Transverse colon (tissue), 4 donors: ENCODE measurements at places on chromosomes 1 and 21. TPM values are rescaled to one million over a fixed set of nuclear protein-coding genes. Genes with fewer than 3 reads are reported as not detected.

GRCh38 chr21:25561668-25562641, 45.3 kb downstream of the MRPL39 start:
- H3K4me1 ChIP-seq, result peaks cover 20% of the 10 kb centered on the region
- H3K27me3 ChIP-seq, result no peaks in the 10 kb centered on the region
- peak overlapping the region; percentile 57 for H3K4me3 ChIP-seq
- no peaks in the 10 kb centered on the region for H3K36me3 ChIP-seq
- DNase-seq, result peak; percentile 68
- peak overlapping the region; percentile 64 for H3K27ac ChIP-seq

DNA sequence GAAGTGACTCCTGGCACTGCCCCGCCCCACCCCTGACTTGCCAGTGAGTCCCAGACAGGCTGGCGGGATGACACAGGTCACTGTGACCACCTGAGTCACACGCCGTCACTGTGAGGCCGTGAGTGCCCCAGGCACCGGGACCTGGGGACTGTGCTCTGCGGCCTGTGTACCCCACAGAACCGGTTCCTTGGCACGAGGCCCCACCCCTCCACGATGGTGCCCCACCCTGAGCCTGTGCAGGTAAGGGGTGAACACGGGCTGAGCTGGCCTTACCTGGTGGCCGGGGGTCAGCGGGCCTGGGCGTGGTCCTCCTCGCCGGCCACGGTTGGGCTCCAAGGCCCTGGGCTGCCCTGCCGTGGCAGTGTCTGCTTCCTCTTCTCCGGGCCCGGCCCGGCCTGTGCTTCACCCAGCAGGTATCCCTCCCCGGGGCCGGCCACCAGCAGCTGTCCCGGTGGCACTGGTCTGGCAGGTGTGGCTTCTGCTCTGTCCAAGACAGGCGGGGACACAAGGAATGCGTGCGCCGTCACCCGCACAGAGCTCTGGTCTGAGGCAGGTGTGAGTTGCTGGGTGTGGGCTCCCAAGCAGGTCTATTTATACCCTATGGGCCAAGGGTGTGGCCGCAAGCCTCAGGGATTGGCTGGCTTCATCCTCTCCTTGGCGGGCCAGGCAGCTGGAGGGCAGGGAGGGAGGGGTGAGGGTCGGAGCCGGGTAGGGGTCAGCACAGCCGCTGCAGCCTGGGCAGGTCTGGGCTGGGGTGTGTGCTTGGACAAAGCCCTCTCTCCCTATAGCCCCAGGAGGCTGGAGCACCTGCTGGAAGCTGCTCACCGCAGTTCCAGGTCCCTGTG, at the start of gene RNF223:
Gene RNF223 (minus strand): TSS at position 564 of the 845 bp plus-strand sequence. CDS start 1,740 bp downstream, outside the sequence.
- H3K4me3 ChIP-seq, result peak within 1 kb of the TSS; percentile 19
- H3K27ac ChIP-seq, result peak within 1 kb of the TSS; percentile 80
- peaks cover 19% of the 10 kb centered on the region for H3K4me1 ChIP-seq

- peaks cover 17% of the 10 kb centered on the region for H3K4me1 ChIP-seq
- no peak overlapping the region for H3K4me3 ChIP-seq
- H3K36me3 ChIP-seq, result no peaks in the 10 kb centered on the region
- no peaks in the 10 kb centered on the region for H3K27me3 ChIP-seq
- H3K27ac ChIP-seq, result peak overlapping the region; percentile 49
Observed at GRCh38 chr1:66278260-66279021, 255.5 kb upstream of the SGIP1 start.

DNA sequence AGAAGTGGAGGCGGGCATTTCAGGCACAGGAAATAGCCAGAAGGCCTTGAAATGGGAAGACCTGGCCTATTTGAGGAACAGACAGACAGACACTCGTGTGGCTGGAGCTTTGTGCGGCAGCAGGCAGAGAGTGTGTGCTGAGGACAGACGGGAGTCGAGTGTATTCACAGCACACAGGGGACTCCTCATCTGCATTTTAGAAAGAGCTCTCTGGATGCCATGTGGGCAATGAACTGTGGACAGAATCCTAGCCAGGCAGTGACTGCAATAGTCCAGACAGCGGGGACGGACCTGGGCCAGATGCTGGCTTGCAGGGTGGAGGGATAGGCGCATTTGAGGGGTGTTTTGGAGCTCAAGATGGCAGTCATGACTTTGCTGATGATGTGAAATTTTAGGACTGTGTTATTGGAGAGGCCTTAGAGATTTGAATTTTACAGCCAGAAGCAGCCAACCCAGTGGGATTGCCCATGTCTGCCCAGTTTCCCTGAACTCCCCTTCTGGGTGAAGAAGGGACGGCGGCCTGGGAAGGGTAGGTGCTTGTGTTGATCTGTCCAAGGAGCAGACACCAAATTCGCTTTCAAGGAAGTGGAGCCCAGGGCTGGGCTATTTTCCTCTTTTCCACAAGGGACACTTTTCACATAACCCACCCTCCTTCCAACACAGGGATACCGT, 43.7 kb downstream of the CHAF1B start:
- no peaks in the 10 kb centered on the region for H3K36me3 ChIP-seq
- no peaks in the 10 kb centered on the region for H3K27me3 ChIP-seq
- no peak for DNase-seq
- no peak overlapping the region for H3K4me3 ChIP-seq
- H3K27ac ChIP-seq, result no peak overlapping the region

DNA sequence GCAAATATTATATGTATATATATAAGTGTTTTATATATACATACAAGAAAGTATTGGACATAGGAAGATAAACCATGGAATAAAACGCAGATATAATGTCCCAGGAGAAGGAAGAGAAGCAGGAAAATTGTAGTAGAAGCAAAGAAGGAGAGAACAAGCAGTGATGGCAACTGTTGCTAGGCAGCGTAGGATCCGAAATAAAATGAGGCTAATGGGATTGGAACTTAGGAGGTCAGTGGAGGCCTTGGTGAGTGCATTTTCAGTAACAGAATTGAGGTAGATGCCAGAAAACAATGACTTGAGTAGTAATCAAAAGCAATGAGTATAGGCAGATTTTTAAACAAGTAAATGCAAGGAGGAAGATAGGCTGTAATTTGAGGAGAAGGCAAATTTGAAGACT, 265.8 kb downstream of the LRRC7 start:
- H3K4me3 ChIP-seq, result no peak overlapping the region
- H3K27me3 ChIP-seq, result no peaks in the 10 kb centered on the region
- H3K36me3 ChIP-seq, result no peaks in the 10 kb centered on the region
- H3K4me1 ChIP-seq, result no peaks in the 10 kb centered on the region

DNA sequence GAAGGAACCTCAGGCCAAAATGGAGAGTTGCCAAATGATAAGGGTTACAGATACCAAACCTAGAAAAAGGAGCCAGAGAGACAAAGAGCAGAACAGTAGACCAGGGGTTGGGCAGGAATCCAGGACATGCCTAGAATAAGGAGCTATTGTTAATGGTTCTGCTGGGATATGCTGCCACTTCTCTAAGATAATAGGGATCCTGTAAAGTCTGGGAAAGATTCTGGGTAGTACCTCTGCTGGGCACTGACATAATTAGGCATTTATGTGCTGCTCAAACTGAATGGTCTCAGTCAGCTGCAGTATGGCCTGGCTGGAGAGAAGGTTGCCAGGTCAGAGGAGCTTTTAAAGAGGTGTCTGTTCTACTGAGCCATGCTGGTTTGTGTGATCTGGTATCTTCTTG, 19.9 kb upstream of the NRIP1 start:
- no peak for DNase-seq
- no peaks in the 10 kb centered on the region for H3K4me1 ChIP-seq
- H3K4me3 ChIP-seq, result no peak overlapping the region
- H3K27ac ChIP-seq, result no peak overlapping the region
- H3K27me3 ChIP-seq, result no peaks in the 10 kb centered on the region
- H3K36me3 ChIP-seq, result no peaks in the 10 kb centered on the region

DNA sequence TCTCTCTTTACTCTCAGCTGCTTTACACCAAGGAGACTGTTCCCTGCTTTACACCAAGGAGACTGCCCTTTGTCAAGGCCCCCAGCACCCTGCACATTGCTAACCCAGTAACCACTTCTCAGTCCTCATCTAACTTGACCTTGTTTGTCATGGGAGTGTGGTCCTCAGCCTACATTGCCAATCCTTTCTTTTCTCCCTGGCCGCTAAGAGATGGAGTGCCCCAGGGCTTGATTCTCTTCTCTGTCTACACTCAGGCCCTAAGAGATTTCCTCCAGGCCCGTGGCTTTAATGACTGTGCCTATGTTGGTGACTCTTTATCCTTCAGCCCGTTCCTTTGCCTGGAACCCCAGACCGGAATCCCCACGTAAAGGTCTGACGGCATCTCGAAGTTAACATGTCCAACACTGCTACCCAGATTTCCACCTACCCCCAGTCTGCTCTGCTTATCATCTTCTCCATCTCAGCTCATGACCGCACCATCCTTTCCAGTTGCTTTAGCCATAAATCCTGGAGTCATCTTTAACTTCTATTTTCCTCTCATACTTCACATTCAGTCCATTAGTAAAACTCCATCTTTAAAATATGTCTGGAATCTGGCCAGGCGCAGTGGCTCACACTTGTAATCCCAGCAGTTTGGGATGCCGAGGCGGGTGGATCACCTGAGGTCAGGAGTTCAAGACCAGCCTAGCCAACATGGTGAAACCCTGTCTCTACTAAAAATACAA, 9.5 kb upstream of the SEMA4A start:
- no peak for DNase-seq
- H3K27ac ChIP-seq, result peak overlapping the region; percentile 18
- no peaks in the 10 kb centered on the region for H3K36me3 ChIP-seq
- peaks cover 18% of the 10 kb centered on the region for H3K4me1 ChIP-seq
- no peaks in the 10 kb centered on the region for H3K27me3 ChIP-seq

DNA sequence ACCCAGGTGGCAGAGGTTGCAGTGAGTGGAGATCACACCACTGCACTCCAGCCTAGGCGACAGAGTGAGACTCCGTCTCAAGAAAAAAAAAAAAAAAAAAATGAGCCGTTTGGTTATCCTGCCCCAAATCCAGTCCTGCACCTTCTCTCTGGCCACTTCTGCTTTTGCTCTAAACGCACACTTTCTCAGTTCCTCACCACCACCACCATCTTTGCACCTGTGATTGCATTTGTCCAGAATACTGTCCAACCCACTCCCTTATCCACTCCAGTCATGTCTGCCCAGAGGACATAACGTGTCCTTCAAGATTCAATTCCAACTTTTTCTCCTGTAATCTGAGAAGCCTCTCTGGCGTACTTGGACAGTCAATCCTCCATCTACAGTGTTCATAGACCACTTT, 2.2 kb upstream of the NEK2 start:
- H3K27me3 ChIP-seq, result no peaks in the 10 kb centered on the region
- H3K27ac ChIP-seq, result no peak overlapping the region
- DNase-seq, result no peak
- no peaks in the 10 kb centered on the region for H3K36me3 ChIP-seq

DNA sequence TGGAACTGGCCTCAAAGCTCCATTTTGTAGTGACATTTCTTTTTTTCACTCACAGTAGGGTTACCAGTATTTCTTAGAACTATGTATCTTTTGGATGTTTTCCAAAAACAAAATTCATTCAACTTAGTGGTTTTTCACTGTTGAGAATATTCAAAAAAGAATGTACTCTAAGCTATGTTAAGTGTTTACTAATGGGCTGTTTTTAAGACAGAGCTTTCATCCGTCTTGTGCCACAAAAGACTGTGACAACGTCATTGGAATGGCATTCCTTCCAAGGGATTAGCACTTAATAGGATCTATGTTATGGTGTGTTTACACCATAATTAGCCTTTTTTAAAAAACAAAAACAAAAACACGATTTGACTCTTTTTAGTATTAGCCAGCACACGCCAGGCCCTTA, 66.8 kb downstream of the TTC3 start:
- H3K27ac ChIP-seq, result no peak overlapping the region
- H3K4me1 ChIP-seq, result no peaks in the 10 kb centered on the region
- no peak overlapping the region for H3K4me3 ChIP-seq
- no peak for DNase-seq

- no peaks in the 10 kb centered on the region for H3K4me1 ChIP-seq
- H3K36me3 ChIP-seq, result no peaks in the 10 kb centered on the region
- no peak overlapping the region for H3K4me3 ChIP-seq
- H3K27ac ChIP-seq, result no peak overlapping the region
Observed at GRCh38 chr1:37035796-37036666, 1.7 kb upstream of the GRIK3 start.

DNA sequence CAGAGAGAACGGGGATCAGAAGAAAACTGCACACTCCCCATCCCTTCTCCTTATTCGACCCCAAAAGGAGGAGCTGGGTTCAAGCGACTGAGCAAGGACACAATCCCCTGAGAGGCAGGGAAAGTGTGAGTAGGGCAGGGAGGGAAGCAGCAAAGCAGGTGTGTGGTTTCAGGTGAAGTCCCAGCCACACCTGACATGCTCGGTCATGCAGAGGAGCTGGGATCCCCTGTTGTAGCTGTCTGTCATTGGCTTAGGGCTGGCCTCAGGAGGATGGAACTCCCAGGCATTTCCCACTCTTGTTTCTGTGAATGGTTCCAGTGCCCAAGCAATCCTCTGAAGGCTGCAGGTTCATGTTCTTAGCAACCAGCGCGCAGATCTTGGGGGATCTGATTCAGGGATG, 150.7 kb downstream of the DSCAM start:
- no peak overlapping the region for H3K4me3 ChIP-seq
- no peaks in the 10 kb centered on the region for H3K4me1 ChIP-seq
- no peaks in the 10 kb centered on the region for H3K36me3 ChIP-seq
- H3K27ac ChIP-seq, result no peak overlapping the region

DNA sequence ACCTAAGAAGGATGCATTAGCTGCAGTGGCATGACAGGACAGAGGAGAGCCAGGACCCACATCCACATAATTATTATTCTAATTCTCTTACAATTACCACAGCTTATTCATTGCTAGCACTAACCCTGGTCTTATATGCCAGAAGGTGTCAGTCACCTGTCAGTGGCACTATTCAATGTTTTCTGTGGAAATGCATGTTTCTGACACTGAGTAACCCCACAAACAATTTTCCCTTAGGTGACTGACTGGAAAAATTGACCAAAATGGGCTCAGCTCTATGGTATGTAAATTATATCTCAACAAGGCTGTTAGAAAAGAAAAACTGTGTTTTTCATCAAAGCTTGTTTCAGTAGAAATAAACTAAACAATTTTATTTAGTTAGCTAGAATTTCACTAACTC, 117.9 kb upstream of the KRTAP19-8 start:
- no peak overlapping the region for H3K27ac ChIP-seq
- H3K27me3 ChIP-seq, result no peaks in the 10 kb centered on the region
- H3K4me3 ChIP-seq, result no peak overlapping the region

- H3K27me3 ChIP-seq, result no peaks in the 10 kb centered on the region
- no peak overlapping the region for H3K27ac ChIP-seq
- peaks cover 8% of the 10 kb centered on the region for H3K4me1 ChIP-seq
- H3K4me3 ChIP-seq, result no peak overlapping the region
Observed at GRCh38 chr1:72062584-72062983, 219.8 kb downstream of the NEGR1 start.

GRCh38 chr21:14545906-14546480, at the start of gene SAMSN1:
Gene SAMSN1, minus strand, starts transcription at chr21:14546315. Its CDS starts 54 bp downstream, at chr21:14546261.
- H3K4me3 ChIP-seq, result peak within 1 kb of the TSS; percentile 10
- H3K36me3 ChIP-seq, result no peaks in the 10 kb centered on the region
- DNase-seq, result peak; percentile 53
- H3K27me3 ChIP-seq, result no peaks in the 10 kb centered on the region
- H3K4me1 ChIP-seq, result no peaks in the 10 kb centered on the region

The ITGB2 gene
- 32.4 TPM for total RNA-seq

The NEGR1 gene
- total RNA-seq, result 7.9 TPM

The FCRLB gene
- not detected for total RNA-seq
